Central memory CD8-positive, alpha-beta T cell (primary cell): ENCODE measurements at places on chromosomes 3 and 15.

DNA sequence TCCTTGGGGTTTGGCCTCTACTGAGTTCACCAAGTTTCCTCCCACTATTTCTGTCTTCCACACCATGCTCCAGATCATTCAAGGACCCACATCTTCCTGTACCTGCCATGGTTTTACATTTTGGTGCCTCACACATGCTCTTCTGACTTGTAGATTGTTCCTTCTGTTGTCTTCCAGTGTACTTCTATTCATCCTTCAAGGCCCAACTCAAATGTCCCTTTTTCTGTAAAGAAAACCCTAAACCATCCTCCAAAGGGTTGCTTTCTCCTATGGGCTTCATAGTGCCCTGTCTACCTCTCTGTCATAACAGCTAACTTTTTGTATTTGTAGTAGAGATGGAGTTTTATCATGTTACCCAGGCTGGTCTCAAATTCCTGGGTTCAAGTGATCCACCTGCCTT lies 20.1 kb upstream of the TSEN2 start:
- DNase-seq: no peak

- no peak for DNase-seq
These were observed 7.3 kb downstream of the FYCO1 start for GRCh38 chr3:45988362-45988761.

- DNase-seq: no peak
These were observed at the start of gene TMOD2 for GRCh38 chr15:51750792-51751696. TMOD2 (plus strand) TSS chr15:51751597; CDS start chr15:51766442, 14,845 bp downstream.

GRCh38 chr3:186782542-186783057 lies 777 bp upstream of the EIF4A2 start:
- DNase-seq: no peak

DNA sequence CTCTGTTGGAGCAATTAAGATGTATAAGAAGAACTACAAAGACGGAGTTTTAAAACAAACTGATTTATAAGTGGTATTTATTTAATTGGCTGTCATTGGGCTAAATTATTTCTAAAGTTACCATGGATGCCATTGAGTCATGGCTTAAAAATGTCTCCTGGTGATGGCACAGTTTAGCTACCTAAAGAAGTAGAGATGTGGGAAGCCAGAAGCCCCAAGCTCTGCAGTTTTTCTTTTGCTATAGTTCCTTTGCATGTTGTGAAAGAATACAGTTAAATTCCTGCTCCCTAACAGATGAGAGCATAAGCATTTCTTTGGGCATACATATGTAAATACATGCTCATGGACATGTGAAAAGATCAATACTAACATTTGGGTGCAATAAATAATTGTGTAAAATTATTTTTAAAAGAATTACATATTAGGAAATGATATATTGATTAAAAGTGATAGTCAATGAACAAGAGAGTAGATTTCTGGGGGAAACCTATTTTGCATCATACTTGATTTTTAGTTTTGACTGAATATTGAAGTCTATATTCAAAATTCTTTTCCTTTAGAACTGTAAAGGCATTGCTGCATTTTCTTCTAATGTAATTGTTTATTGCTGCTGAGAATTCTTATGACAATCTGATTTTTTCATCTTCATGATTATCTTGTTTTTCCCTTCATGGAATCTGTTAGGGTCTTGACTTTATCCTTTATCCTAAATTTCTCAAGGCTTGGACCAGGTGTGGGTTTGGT lies 2.1 kb downstream of the OPA1 start:
- DNase-seq: no peak

DNA sequence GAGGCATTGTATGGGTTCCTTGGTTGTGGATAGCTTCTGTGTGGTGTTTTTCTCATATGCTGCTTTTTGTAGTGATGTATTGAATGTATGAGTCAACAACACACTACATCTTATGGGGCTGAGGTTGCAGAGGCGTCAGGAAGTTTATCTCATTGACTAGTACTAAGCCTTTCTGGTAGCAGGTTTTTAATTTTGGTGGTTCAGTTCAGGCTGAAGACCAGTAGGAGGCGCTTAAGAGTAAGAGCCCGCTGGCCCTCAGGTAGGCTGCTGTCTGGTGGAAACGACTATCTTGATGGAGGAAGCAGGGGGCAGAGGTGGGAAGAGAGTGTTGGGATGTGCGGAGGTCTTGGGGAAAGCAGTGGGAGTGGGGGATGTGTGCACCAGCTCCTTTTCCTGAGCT lies 62.4 kb downstream of the RTP4 start:
- no peak for DNase-seq

DNA sequence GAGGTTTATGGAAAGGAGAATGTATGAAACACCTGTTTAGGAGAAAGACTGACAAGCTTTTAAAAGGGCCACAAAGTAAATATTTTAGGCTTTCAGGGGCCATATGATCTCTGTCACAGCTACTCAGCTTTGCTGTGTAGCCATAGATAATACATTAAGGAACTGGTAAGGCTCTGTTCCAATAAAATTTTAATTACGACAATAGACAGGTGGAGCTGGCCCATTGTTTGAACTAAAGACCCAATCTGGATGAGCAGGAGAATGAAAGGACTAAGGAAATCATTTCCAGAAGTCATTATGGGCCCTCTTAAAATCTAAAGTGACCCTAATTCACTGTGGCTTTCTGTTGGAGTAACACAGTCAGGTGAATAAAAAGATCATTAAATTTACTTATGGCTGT lies 48.5 kb upstream of the SLC12A8 start:
- DNase-seq: no peak

GRCh38 chr3:54928046-54928770 lies at the start of gene LRTM1:
LRTM1 (minus strand) TSS chr3:54928059; CDS start chr3:54927911, 148 bp downstream.
- DNase-seq: no peak

- DNase-seq: no peak
These were observed 297.1 kb upstream of the MEIS2 start for GRCh38 chr15:37397266-37398022.

- DNase-seq: no peak
These were observed 6.7 kb downstream of the SLC51A start for GRCh38 chr3:196222876-196223595.

DNA sequence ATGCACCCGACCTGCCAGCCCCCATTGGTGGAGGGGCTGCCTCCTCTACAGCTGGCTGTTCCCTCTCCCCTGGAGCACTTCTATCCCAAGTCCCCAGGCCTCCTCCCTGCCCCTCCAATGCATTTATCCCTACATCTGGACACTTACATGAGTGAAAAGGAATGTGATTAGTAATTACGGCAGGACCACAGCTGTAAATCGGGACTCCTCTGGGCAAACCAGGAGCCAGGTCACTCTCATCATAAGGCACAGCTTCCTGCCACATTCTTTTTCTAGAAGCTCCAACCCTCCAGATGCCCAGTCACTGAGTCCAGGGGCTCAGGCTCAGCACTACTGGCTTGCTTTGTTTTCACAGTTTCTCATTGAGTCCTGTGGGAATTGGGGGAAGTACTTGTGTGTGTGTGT lies 54.3 kb downstream of the IL20RB start:
- no peak for DNase-seq

DNA sequence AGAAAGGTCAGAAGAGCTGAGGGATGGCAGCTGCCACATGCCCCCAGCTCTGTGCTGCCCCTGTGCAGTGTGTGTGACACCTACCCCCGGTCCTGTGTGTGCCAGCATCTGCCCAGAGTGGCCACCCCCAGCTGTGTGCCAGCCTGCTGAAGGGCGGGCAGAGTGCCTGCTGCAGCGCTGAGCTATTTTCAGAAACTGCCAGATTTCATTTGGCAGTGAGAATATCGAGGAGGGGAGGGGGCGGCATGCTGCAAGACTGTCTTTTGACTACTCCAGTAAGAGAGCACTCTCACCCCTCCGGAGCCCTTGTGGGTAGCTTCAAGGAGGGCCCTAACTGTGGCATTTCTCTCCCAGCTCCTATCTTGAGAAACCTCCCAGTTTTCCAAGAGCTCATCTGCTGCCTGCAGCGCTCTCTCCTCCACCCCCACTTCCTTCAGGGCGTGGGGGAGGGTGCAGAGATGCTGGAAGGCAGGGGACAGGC lies 25.2 kb upstream of the DOCK3 start:
- no peak for DNase-seq

DNA sequence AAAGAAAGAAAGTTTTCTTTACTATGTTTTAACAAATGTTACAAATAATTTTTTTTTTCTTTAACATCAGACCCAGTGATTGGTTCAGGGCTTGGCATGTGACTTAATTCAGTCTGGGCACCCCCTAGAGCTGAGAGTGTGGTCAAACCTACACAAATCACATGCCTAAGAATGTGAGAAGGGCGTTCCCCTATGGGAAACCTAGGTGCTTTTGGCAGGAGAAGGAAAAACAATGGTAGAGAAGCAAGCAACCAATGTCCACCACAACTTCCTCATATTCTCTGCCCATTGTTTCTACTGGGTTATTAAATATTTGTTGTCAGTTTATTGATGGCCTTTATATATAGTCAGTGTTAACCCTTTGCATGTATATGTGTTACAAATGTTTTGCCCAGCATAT lies 21.4 kb upstream of the PIAS1 start:
- DNase-seq: no peak
